IPS DF 19.7 (cell line): ENCODE measurements at places on chromosomes 4 and X.

DNA sequence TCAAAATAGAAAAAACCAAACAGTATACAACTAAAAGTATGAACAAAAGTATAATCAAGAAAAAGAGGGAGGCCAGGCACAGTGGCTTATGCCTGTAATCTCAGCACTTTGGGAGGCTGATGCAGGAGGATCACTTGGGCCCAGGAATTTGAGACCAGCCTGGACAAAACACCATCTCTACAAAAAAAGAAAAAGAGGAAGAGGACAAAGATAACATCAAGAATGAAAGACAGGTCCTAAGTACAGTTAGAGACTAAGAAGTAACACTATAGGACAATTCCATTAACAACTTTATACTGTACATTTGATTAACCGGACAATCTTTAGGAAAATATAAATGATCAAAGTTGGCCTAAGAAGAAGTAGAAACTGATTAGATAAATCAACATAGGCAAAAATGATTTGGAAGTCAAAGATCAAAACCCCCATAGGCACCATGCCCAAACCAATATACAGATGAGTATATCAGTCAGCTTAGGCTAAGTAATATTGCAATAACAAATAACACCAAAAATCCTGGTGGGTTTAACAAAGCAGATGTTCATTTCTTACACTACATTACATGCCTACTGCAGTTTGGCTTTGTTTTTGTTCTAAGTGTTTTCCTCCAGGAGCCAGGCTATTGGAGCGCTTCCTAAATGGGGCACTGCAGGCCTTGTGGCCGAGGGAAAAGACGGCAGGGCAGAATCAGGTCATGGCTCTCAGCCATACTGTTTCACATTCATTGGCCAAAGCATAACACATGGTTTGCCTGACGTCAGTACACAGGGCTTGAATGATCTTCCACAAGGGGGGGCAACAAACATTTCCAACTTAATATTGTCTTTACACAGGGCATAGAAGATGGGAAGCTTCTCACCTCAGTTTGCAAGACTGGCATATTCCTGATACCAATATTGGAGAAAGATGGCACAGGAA is 42.2 kb upstream of the HGFAC start:
- DNase-seq = no peak

- DNase-seq = no peak
Observed at GRCh38 chrX:148381603-148382002, 118.8 kb upstream of the AFF2 start.

- DNase-seq = no peak
Observed at GRCh38 chrX:17788439-17788838, 51.1 kb downstream of the SCML1 start.

DNA sequence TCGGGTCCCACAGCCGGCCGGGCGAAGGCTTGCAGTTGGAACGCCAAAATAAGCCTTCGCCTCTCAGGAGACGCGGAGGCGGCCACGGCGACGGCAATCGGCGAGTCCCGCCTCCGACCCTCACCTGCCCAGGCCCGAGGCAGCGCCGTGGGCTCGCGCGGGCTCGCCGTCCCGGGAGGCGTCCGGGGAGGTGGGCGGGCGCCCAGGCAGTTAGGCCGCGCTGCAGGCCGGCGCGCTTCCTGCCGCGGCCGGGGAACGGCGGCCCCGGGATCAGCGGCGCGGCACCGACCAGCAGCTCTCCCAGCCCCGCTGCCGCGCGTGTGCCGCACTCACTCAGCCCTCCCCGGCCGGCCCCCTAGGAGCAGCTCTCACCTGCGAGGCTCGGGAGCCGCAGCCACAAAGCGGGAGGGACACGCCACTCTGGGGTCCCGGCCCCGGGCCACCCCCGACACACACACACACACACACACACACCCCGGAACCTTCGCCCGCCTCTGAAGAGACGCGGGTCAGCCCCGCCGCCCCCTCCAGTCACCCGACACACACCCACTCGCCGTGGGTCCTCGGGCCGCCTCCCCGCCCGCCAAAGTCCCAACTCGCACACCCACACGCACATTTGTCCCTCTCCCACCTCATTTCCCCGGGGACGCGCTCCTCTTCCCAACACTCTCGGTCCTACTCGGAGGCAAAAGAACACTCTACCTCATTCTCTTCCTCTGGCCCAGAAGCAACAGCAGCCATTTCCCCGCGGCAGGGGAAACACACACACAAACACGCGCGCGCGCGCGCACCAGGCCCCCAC is at the start of gene CNOT6L:
Gene CNOT6L (minus strand): TSS at position 767 of the 802 bp plus-strand sequence. CDS start 60 bp downstream, at position 707.
- DNase-seq = no peak

GRCh38 chr4:25271866-25272265 is 38.0 kb downstream of the PI4K2B start:
- no peak for DNase-seq

GRCh38 chrX:19689170-19689779 is 174.0 kb upstream of the MAP3K15 start:
- no peak for DNase-seq

- DNase-seq = no peak
Observed at GRCh38 chr4:156749426-156750403, 221.9 kb downstream of the PDGFC start.
